ENCODE measurements at places on chromosomes 5 and 9.

- DNase-seq, result no peak
These were observed 66.8 kb upstream of the ITGA2 start for GRCh38 chr5:52922384-52922783.

- DNase-seq, result no peak
These were observed 19.5 kb downstream of the DAB2 start for GRCh38 chr5:39405083-39405843.

- DNase-seq, result no peak
These were observed 19.9 kb downstream of the ABITRAM start for GRCh38 chr9:108953983-108954574.

GRCh38 chr9:105881021-105881420 is 186.7 kb downstream of the TMEM38B start:
- DNase-seq, result no peak

DNA sequence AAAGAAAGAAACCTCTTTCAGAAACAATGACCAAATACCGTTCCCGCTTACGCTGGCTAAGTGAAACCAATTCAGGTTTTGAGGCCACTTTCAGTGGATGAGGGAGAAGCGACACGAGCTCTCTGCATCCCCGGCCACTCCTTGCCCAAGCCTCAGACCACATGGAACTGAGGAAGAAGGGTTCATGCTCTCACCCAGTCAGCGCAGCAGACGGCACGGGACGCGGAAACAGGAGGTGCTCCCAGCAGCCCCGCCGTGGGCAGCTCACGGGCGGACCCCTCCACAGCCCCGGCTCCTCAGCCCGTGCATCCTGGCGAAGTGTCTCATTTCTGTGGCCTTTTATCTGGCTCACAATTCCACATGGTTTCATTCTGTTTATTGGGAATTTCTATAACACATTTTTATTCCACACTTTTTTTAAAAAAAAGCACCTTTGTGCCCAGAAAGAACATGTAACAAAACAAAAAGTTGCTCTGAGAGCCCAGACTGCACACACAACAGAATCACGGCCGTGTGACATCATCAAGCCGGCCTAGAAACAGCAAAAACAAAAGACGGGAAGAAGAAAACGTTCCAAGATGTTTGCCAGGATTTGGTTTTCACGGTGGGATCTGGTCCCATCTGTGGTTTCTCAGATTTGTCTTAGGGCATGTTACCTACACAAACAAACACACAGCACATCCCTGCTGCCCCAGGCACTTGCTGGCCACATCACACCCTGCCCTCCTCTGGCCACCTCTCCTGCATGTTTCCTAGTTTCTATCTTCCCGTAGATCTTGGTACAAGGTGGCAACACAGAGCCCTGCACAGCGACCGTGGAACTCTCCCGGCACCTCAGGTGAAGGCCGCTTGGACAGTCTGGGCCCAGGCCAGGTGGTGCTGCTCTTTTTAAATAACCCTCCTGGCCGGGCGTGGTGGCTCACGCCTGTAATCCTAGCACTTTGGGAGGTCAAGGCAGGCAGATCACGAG is 16.2 kb downstream of the QSOX2 start:
- DNase-seq, result no peak

DNA sequence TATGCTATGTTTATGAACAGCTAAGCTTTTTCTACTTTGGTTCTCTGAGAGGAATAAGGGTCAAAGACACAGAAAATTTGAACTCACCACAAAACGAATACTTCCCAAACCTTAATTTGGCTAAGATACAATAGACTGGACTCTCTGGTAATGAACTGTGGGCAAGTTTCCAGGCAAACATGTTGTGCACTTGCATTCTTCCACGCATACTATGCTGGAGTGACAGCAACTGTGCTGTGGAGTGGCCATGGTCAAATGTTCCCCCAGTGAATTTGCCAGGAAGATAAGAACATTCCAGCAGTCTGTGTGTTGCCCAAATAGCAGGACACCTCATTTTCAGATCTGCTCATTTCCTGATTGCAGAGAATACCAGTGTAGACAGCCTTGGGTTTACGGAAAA is 275.3 kb upstream of the IL12B start:
- DNase-seq, result no peak

- DNase-seq, result no peak
These were observed 307.5 kb downstream of the ZNF608 start for GRCh38 chr5:124438903-124439281.

Measured in activated naive CD8-positive, alpha-beta T cell treated with anti-CD3 and anti-CD28 coated beads, Interleukin-2, amount 50 U/mL, for 16 hours (primary cell).